ENCODE measurements at places on chromosomes 2 and 18.

GRCh38 chr2:75564713-75565359, 4.1 kb upstream of the EVA1A start:
- DNase-seq, result no peak

DNA sequence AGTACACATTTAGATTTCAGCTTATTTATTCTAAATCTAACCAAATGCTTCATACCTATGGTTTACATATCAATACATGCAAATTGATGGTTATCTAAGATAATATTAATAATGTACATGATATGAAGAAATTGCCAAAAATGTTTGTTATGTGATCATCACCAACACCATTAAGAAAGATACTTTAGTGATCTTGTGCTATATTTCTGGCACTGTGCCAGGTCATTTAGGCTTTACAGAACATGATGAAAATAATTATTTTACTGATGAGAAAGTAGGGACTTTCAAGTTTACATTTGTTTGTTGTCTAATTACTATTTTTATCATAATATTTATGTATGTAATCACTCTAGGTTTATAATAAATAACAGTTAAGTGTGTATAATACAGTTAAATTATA, 158.3 kb downstream of the GULP1 start:
- no peak for DNase-seq

GRCh38 chr2:72738096-72738495, 87.7 kb downstream of the EXOC6B start:
- DNase-seq, result no peak

- no peak for DNase-seq
These were observed 190.1 kb downstream of the TTC32 start for GRCh38 chr2:19711470-19712372.

- no peak for DNase-seq
These were observed 36.0 kb downstream of the GCA start for GRCh38 chr2:162379719-162380580.

DNA sequence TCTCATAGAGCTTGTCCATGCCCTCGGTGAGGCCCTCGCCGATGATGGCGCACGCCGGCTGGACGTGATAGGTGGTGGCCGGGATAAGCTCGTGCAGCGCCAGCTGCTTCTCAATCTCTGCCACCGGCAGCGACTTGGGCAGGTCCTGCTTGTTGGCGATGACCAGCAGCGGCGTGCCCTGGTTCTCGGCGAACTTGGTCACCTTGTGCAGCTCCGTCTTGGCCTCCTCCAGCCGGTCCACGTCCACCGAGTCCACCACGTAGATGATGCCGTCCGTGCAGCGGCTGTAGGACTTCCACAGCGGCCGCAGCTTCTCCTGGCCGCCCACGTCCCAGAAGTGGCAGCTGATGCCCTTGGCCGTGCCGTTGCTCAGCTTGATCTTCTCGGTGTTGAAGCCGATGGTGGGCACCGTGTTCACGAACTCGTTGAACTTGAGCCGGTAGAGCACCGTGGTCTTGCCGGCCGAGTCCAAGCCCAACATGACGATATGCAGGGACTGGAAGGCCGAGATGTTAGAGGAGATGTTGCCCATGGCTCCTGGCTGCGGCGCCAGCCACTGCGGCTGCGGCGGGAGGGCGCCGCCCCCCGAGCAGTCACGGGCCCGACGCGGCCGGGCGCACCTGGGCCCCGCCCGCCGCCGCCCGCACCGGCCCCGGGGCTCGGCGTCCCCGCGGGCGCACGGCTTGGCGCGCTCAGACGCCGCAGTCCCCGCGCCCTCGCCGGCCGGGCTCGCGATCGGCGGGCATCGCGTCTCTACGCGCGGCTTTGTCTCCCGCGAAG, 636 bp downstream of the ARL4C start:
- no peak for DNase-seq
